ENCODE measurements at places on chromosomes 6 and 20.

DNA sequence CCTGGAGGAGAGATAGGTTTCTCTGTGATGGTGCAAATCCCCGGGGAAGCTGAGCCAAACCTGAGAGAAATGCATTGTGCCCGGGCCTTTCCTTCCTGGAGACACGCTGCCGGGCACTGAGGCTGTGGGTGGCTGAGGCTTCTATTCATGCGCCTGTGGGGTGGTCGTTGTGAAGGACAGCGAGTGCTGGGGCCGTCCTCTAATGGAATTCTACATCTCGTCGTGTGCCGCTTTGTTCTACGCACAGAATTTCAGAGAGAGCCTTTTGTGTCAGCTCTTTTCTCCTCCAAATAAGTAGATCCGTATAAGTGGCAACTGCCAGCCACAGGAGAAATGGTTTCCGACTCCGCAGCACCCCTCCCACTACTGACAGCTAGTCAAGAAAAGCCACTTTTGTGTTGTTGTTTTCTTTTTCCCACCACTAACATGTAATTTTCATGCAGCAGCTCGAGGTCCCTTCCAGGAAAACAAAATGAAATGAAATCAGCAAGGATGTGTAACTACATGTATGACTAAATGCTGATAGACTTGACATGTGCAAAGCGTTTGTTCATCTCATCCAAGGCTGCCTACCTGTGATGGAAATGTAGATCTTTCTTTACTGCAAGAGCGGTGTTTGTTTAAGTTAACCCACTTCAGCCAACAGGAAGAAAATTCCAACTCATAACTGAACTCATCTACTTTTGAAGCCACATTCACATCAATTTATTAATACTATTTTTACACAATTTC is 26.4 kb upstream of the PXDC1 start:
- peaks cover 5% of the 10 kb centered on the region for H3K36me3 ChIP-seq
- peaks cover 15% of the 10 kb centered on the region for H3K27me3 ChIP-seq
- no peaks in the 10 kb centered on the region for H3K4me1 ChIP-seq
- DNase-seq: no peak
- H3K4me3 ChIP-seq: no peak overlapping the region

- no peak for DNase-seq
- H3K4me3 ChIP-seq: peak overlapping the region; percentile 94
- H3K27me3 ChIP-seq: no peaks in the 10 kb centered on the region
- peaks cover 16% of the 10 kb centered on the region for H3K4me1 ChIP-seq
- H3K36me3 ChIP-seq: peaks cover 4% of the 10 kb centered on the region
- peak overlapping the region; percentile 32 for H3K27ac ChIP-seq
Observed at GRCh38 chr6:97282238-97282725, 734 bp downstream of the MMS22L start.

GRCh38 chr20:53575481-53576194 is 18.0 kb downstream of the ZNF217 start:
- H3K27ac ChIP-seq: peak overlapping the region; percentile 99
- no peaks in the 10 kb centered on the region for H3K27me3 ChIP-seq
- peaks cover 11% of the 10 kb centered on the region for H3K36me3 ChIP-seq
- no peak for DNase-seq
- H3K4me1 ChIP-seq: peaks cover 67% of the 10 kb centered on the region

GRCh38 chr6:79038061-79038460 is 40.0 kb downstream of the PHIP start:
- no peak overlapping the region for H3K27ac ChIP-seq
- no peak for DNase-seq
- H3K36me3 ChIP-seq: peaks cover 13% of the 10 kb centered on the region
- H3K4me3 ChIP-seq: no peak overlapping the region

DNA sequence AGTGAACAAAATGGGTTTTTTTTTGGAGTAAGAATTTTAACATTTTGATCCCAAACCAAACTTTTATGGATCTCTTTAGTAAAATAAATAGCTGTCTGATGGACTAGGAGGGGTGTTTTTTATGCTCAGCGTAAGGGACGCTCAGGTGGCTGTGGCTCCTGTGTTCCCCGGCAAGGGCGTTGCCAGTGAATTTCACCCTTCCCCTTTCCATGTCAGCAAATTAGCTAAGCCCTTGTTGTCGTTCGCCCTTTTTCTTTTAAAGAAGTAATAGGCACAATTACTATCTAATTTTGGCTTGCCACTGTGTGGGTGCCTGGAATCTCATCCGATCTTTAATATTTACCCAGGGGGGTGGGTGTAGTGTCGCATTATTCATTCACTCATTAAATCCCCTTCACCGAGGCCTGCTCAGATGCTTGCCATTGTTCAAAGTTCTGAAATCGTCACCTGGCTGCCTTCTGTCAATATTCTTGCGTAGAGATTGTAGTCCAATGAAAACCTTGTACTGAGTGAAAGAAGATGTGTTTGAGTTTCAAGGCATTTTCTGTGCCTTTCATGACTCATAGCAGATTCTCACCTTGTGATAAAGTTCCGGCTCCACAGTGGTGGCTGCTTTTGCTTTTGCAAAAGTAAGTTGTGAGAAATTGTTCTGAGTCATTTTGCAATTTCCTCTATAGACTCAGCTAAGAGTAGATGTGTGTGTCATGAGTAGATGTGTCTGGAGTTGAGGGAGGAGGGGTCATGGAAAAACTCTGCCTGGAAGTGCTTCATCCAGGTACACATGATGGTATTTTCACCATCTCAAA is 40.0 kb upstream of the CLDN20 start:
- no peaks in the 10 kb centered on the region for H3K36me3 ChIP-seq
- no peak overlapping the region for H3K4me3 ChIP-seq
- DNase-seq: no peak
- peaks cover 37% of the 10 kb centered on the region for H3K27me3 ChIP-seq

GRCh38 chr6:36607683-36608386 is 13.7 kb downstream of the SRSF3 start:
- peak overlapping the region; percentile 39 for H3K4me3 ChIP-seq
- H3K27ac ChIP-seq: peak overlapping the region; percentile 88
- DNase-seq: no peak
- H3K27me3 ChIP-seq: no peaks in the 10 kb centered on the region

DNA sequence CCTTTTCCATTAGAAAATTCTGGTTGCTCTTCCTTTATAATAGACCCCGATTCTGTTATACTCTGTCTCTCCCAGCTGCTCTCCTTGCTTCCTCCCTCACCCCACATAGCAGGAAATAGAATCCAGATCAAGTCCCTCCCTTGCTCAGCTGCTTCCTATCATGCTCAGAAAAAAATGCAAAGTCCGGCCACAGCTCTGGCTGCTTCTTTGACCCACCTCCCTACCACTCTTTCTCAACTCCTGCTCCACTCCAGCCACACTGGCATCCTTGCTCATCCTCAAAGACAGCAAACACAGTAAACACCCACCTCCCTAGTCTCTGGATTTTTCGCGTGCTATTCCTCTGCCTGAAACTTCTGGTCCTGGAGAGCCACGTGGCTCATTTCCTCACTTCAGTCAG is 9.1 kb upstream of the SLC22A16 start:
- no peak overlapping the region for H3K27ac ChIP-seq
- H3K27me3 ChIP-seq: peaks cover 39% of the 10 kb centered on the region
- H3K4me1 ChIP-seq: no peaks in the 10 kb centered on the region
- no peak for DNase-seq
- H3K36me3 ChIP-seq: no peaks in the 10 kb centered on the region
- H3K4me3 ChIP-seq: no peak overlapping the region

DNA sequence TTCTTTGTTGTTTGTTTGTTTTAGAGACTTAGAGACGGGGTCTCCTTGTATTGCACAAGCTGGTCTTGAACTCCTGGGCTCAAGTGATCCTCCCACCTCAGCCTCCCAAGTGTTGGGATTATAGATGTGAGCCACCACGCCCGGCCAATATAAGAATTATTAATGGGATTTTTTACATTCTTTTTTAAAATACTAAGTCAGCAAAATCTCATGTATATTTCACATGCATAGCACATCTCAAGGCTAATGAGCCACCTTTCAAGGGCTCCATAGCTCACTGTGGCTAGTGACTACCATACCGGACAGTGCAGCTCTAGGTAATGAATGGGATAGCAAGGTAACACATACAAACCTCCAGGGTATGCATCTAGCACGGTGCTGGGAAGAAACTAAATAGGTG is 361.4 kb downstream of the SAMD5 start:
- H3K27ac ChIP-seq: no peak overlapping the region
- H3K4me3 ChIP-seq: no peak overlapping the region

GRCh38 chr20:63180569-63181185 is 35.3 kb downstream of the YTHDF1 start:
- H3K36me3 ChIP-seq: peaks cover 3% of the 10 kb centered on the region
- peaks cover 10% of the 10 kb centered on the region for H3K4me1 ChIP-seq
- no peak overlapping the region for H3K4me3 ChIP-seq
- peak overlapping the region; percentile 60 for H3K27ac ChIP-seq
- peaks cover 48% of the 10 kb centered on the region for H3K27me3 ChIP-seq

DNA sequence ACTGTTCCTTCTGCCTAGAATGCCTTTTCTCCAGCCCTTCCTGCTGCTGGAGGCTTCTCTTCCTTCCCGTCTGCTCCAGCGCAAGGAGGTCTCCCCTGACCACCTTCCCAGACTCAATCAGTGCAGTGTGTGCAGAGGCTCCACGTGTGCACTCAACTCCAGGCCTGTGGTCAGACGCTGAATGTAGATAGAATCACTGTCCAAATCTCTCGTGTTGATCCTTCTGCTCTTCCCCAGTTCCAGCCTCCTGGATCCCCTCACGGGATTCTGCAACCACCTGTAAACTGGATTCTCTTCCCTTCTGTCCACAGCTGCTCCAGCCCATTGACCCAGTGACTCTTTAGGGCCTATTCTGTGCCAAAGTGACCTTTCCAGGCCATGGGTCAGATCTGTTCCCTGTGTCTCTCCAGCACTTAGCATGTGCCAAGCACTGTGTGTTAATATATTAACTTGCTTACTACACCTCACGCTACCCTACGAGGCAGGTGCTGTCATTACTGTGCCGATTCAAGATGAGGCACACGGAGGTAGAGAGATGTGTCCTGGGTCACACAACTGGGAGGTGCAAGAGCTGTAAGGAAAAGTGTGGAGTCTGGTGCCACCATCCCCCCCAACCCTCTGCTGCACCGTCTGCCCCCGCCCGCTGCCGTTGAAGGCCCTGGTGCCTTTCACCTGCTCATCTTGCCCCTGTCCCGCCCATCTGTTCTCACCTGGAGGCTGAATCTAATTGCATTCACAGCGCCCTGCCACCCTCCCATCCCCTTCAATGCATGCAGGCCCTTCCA is 112.2 kb downstream of the SULF2 start:
- no peak for DNase-seq
- H3K27ac ChIP-seq: no peak overlapping the region
- peaks cover 4% of the 10 kb centered on the region for H3K27me3 ChIP-seq
- H3K4me3 ChIP-seq: no peak overlapping the region
- no peaks in the 10 kb centered on the region for H3K36me3 ChIP-seq
- peaks cover 5% of the 10 kb centered on the region for H3K4me1 ChIP-seq

- peaks cover 2% of the 10 kb centered on the region for H3K36me3 ChIP-seq
- no peak overlapping the region for H3K27ac ChIP-seq
- H3K4me3 ChIP-seq: no peak overlapping the region
- DNase-seq: no peak
- no peaks in the 10 kb centered on the region for H3K27me3 ChIP-seq
Observed at GRCh38 chr6:36924778-36925374, 29.7 kb upstream of the PI16 start.
